ENCODE measurements at places on chromosomes 4 and X. TPM values are rescaled to one million over a fixed set of nuclear protein-coding genes. Genes with fewer than 3 reads are reported as not detected.

The UGT2A1 gene
- not detected for total RNA-seq

The GPM6B gene
- total RNA-seq, result 0.75 TPM

The TMSB15A gene
- total RNA-seq, result not detected

DNA sequence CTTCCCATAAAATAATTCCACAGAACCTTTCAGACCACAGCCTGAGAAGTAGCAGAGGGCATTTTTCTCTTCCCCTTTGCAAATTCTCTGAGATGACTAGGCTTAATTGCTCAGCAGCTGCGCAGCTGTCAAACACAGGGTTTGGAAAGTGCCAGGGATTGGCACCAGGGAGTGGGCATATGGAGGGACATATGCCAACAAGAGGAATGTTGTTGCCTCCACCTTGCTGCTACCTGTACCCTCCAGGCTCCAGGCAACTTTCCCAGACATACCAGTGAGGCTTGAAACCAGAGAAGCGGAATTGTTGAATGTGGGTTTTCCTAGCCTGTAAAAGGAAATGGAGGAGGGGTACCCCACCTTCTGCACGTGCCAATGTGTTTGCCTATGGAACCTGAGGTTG is 256.2 kb upstream of the GPR101 start:
- no peak for DNase-seq

- DNase-seq, result peak; percentile 41
Observed at GRCh38 chrX:2325076-2325784, 175.5 kb downstream of the DHRSX start.

GRCh38 chr4:87227751-87228151 is 7.3 kb upstream of the KLHL8 start:
- no peak for DNase-seq

DNA sequence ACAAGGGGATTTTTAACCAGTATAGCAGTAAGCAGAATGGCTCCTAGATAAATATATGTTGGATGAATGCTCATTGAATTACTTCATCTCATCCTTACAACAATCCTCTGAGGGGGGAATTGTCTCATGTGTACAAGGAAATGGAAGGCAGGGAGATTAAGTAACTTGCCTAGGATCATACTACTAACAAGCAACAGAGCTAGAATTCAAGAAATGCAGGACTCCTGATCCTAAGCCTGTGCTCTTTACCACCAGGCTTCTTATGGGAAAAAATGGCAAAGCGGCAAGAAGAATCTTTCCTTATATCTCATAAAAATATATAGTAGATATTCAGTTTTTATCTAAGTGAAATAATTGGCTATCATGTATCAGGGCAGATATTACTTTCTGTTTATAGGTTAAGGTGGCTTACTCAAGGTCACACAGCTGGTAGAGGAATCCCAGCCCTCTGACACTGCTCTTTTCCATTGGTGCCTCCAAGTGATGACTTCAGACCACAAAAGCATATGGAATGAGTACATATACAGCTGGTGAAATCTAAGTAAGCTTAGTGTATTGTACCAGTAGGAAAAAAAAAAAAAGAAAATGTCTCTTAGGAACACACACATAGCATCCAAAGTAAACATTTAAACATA is 2.1 kb downstream of the ABHD18 start:
- no peak for DNase-seq

- DNase-seq, result no peak
Observed at GRCh38 chr4:121764702-121765367, at the start of gene SMIM43. TSS of gene SMIM43 (minus strand) at chr4:121765164. CDS start at chr4:121765105, 59 bp downstream.

- DNase-seq, result peak; percentile 30
Observed at GRCh38 chr4:183256756-183257385, 63.2 kb downstream of the CLDN22 start.

DNA sequence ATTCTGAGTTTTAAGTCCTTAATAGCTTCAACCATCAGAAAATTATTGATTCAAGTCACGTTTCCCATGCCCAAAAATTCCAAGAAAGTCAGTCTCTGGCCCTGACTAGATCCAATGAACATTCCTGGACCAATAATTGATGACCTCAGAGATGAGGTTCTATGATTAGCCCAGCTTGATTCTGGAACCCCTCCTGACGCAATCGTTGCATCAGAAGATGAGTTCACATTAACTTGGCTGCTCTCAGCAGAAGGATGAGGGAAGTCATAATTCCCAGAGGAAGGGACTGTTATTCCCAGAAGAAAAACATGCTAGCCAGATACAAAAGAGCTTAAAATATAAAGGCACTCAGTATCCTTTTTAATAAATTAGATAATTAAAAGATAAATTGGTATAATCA is 34.3 kb upstream of the CPEB2 start:
- DNase-seq, result no peak

- DNase-seq, result no peak
Observed at GRCh38 chr4:78081541-78081940, 24.4 kb downstream of the FRAS1 start.

The SMARCA1 gene
- total RNA-seq, result 24.7 TPM

The AFF1 gene
- total RNA-seq, result 4.6 TPM

GRCh38 chr4:1872870-1873269 is 1.7 kb downstream of the NSD2 start:
- no peak for DNase-seq

DNA sequence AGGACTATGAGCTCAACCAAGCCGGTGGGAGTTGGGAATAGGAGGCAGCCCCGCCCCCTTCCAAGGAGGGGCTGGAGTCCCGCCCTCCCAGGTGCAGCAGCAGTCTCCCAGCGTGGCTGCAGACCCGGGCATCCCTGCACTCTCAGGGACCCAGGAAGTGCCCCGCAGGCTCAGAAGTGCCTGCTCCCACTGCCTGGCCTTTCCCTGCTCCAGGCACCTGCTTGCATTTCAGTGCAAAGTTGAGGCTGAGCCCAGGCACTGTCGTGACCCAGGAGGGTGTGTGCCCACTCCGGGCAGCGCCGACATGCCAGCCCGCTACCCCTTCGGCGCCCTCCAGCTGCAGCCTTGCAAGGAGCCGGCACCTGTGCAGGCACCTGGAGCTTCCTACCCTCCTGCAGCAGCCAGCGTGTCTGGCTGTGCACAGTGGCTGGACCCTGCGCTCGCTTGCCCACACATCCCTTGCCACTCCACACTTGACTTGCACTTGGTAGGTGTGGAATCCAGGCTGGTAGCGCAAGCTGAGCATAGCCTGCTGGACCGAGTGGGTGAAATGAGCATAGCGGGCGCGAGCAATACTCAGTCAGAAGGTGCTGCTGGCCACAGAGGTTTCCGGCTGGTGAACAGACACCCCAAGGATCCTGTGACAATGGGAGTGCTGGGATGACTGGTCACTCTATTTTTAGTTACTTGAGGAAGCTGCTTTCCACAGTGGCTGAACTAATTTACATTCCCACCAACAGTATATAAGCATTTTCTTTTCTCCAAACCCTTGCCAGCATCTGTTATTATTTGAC is 236.3 kb downstream of the PCDH10 start:
- no peak for DNase-seq

DNA sequence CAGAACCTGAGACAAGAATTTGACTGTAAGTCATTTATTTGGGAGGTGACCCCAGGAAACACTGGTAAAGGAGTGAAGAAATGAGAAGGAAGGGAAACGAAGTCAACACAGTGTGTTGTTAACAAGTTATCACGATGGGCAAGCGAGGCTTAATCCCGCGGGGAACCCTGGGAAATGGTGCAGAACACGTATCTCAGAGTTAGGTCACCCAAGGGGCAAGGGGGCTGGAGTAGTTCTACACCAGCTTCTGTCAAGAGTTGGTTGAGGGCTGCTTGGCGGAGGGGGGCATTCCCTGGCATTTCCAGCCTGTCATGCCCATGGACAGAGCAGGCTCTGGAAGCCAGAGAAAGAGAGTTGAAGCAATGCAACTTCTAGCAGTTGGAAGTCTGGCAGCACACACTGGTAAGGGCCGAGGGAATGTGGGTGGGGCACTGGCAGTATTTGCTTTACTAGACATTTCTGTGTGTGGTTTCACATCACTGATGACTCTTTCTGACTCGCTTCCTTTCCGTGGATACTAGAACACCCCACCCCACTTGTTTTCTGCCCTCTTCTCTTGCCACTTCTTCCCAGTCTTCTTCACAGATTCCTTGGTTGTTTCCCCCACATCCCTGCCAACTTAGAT is 52.2 kb upstream of the ADGRG2 start:
- DNase-seq, result peak; percentile 69

GRCh38 chr4:184805462-184806228 is 20.1 kb downstream of the ACSL1 start:
- no peak for DNase-seq

GRCh38 chr4:83631066-83631465 is 95.2 kb downstream of the GPAT3 start:
- DNase-seq, result no peak

The EIF4E gene
- 148 TPM for total RNA-seq

GRCh38 chr4:88828842-88829571 is 131.4 kb upstream of the NAP1L5 start:
- no peak for DNase-seq

DNA sequence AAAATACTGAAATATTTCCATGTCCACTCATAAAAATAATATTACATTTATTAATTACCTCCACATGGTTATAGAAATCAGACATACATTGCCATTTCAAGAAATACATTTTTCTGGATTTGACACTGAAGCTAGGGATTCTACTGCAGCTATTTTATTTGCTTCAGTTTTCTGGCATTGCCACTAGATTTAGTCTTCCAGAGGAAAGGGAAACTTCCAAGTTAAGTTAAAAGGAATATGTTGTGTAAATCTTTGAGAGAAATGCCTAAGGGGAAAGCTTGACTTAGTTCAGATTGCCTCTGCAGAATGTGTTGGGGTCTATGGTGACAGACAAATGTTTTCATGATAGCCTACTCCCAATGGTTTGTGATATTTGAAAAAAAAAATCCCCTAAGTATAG is 1631.3 kb downstream of the PCDH18 start:
- no peak for DNase-seq

The XK gene
- total RNA-seq, result 0.62 TPM

- no peak for DNase-seq
Observed at GRCh38 chrX:78979789-78980464, 34.7 kb downstream of the P2RY10 start.

- no peak for DNase-seq
Observed at GRCh38 chrX:40449956-40450706, 130.6 kb upstream of the ATP6AP2 start.

GRCh38 chr4:77473509-77473908 is 132.1 kb upstream of the CXCL13 start:
- DNase-seq, result no peak

DNA sequence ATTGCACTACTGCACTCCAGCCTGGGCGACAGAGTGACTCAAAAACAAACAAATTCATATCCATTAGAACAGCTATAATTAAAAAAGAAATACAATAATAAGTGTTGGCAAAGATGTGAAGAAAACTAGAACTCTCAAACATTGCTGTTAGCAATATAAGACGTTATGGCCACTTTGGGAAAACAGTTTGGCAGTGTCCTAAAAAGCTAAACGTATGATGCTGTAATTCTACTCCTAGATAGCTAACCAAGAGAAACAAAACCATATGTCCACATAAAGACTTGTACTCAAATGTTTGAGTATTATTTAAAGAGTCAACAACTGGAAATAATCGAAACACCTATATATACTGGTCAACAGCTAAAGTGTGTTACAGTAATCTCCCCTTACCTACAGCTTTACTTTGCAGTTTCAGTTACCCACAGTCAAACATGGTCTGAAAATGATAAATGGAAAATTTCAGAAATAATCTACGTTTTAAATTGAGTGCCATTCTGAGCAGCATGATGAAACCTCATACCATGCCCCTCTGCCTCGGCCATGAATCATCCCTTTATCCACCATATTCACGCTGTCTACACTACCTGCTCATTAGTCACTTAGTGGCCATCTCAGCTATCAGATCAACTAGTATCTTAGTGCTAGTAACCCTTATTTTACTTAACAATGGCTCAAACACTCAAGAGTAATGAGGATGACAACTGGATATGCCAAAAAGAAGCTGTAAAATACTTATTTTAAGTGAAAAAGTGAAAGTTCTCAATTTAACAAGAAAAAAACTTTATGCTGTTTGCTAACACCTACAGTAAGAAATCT is 4.9 kb downstream of the ELF2 start:
- no peak for DNase-seq

DNA sequence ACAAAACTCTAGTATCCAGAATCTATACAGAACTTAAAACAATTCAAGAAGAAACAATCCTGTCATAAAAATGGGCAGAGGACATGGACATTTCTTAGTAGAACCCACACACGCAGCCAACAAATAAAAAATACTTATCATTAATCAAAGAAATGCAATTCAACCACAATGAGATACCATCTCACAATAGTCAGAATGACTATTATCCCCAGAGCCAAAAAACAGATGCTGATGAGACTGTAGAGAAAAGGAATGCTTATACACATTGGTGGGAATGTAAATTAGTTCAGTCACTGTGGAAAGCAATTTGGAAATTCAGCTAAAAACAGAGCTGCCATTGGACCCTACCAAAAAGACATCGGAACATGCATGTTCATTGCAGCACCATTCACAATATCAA is 37.9 kb downstream of the RAB40AL start:
- DNase-seq, result no peak

DNA sequence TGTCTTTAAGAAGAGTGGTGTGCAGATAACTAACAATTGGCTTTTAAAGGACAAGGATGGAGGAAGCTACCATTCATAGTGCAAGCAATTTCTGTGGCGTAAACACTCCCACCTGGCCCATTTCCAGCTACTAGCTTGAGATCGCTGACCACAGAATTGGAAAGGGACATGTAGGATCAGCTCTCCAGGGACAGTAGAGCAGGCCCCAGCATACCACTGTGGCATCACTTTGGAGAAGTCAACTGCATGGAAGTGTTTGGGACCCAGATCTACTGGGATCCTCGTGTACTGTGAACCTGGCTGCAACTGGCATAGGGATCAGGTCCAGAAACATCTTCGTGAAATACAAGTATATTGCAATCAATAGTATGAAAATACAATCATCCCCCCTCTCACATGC is 515.0 kb downstream of the INPP4B start:
- DNase-seq, result no peak

The TIGD2 gene
- 11.7 TPM for total RNA-seq

DNA sequence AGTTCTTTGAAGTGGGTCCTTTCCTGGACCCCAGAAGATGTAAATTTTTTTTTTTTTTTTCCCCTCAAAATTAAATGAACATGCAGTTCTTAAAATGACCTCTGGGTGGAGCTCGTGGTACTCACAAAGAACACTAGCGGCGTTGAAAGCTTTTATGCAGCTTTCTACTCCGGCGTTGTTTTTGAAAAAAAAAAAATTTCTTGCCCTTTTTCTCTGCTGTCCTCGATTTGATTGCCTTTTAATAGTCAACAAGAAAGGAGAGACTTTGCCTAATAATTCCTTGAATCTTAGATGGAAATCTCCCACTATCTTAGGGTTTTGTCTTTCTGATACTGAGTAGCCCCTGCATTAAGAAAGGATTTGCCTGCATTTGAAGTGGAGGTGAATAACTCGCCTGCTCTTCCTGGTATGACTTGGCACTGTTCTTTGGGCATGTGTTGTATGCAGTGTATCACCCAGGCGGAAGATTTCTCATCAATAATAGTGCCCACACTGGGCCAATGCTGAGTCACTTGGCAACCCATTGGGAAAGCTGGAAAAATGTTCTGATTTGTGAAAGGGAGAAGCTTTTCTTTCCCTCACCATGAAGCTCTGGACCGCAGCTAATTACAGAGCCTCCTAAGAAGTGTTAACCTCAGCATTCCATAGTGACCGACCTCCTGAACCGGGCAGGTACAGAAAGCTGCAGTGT is 104.0 kb downstream of the PHEX start:
- DNase-seq, result peak; percentile 58
